ENCODE measurements at places on chromosomes 7 and 10.

GRCh38 chr7:99679032-99679399 is 780 bp downstream of the CYP3A5 start:
- no peak for DNase-seq

- peak; percentile 28 for DNase-seq
These were observed 117.1 kb downstream of the DYNC2I1 start for GRCh38 chr7:158973440-158973839.

DNA sequence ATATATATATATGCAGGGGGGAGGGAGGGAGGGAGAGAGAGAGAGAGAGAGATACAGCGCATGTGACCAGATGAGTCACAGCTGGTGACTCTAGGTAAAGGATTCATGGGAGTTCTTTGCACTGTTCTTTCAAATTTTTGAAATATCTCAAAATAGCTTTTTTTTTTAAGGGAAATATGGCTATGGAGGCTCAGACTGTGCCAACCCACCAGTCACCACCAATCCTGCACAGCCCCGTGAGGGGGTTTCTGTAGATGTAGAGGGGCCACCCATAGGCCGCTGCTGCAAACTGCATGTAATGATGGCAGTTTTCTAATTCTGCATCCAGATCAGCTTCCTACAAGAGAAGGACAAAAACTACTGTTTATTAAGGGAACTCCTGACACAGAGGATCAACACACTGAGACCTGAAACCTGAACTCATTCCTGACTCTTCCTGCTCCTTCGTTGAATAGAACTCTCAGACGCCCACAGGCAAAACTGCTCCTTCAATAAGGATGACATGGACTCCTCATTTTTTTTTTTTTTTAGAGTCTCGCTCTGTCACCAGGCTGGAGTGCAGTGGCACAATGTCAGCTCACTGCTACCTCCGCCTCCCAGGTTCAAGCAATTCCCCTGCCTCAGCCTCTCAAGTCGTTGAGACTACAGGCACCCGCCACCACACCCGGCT is 17.3 kb downstream of the DAGLB start:
- no peak for DNase-seq

GRCh38 chr10:44466236-44466635 is 81.3 kb upstream of the CXCL12 start:
- no peak for DNase-seq

DNA sequence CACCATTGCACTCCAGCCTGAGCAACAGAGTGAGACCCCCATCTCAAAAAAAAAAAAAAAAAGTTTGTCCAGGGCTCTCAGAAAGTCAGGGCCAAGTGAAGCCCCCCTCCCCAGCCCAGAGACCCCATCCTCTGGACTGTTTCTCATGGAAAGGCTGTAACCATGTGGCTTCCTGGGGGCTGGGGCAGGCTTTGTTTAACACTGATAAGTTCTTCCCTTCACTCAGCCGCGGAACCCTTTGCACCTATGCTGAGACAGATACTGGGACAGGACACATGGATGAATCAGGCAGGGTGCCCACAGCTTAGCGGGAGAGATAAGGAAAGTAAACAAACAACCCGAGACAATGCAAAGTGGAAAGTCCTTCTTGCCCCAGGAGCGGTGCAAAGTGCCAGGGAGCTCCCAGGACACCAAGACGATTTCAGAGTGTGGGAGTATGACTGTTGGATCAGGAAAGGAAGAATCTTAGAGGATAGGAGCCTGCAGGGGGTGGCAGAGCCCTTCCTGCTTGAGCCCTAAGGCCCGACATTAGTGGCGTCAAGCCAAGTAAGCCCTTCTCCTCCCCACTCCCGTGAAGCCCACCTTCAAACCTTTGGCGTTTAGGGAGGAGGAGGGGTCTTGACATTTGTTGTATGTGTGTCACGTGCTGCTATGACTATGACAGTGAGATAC is 11.6 kb downstream of the MLXIPL start:
- no peak for DNase-seq

DNA sequence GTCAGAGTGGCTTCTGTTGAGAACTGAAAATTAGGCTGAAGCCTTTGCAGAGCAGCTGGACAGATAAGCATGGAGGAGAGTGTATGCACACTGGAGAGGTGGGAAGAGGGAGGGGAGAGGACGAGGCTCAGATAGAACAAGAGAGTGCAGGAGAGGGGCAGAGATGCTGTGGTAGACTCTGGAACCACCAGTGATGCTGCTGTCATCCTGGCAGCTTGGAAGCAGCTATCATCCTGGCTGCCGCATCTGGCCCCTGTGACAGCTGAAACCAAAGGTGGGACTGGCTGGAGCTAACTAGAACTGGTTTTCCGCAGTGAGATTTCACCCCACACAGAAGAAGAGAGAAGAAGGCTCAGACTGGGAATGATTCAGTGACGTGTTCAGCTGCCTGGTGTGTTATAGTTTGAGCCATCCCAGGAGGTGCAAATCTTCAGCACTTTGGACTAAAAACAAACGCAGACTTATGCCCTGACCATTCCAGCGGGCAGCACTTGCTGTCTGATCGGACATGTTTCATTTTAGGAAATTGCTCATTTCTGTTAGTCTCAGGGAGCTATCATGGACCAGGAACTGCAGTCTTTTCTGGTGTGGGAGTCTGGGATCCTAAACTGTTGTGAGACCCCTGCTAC is 38.4 kb downstream of the EEPD1 start:
- no peak for DNase-seq

GRCh38 chr7:150568714-150569113 is 1.5 kb downstream of the GIMAP4 start:
- DNase-seq: no peak

- no peak for DNase-seq
These were observed 282.1 kb downstream of the CXCL12 start for GRCh38 chr10:44102726-44103255.

GRCh38 chr7:85719981-85720953 is 533.4 kb upstream of the SEMA3D start:
- DNase-seq: no peak

GRCh38 chr7:130365511-130366441 is 14.5 kb upstream of the CPA1 start:
- DNase-seq: no peak

- no peak for DNase-seq
These were observed 860 bp upstream of the WDR86 start for GRCh38 chr7:151410405-151411390.

DNA sequence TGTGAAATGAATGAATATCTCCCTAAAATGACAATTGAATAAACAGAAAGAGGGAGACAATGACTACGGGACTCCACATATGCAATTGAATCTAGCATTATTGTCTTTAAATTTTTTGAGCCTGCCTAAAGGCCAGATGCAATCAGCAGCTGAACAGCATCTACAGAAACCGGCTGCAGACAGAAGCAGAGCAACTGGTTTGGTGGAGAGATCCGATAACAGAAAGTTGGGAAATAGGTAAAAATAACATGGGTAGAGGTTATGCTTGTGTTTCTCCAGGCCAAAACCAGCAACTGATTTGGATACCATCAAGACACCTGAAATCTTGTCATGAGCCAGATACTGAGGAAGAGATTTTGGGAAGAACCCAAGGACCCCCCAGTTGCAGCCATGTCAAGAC is 146.6 kb downstream of the ZNF33B start:
- no peak for DNase-seq

GRCh38 chr10:1650542-1651269 is 86.6 kb downstream of the ADARB2 start:
- no peak for DNase-seq

GRCh38 chr10:48748573-48748972 is 63.9 kb downstream of the WDFY4 start:
- DNase-seq: no peak

DNA sequence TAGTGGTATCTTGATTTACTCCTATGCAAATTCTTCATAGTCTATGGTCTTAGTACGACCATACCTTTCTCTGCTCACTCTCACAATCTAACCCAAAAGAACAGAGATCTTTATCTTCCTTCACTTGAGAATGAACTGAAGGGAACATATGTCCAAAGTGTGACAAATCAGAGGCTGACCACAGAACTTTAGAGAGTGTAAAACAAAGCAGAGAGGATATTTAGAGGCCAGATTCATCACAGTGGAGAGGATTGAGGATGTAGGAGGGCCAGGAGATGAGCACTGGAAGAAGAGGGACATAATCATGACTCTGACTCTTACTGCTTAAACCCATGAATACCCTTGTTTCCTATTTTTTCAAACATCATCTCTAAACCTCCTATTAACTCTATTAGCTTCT is 935.3 kb upstream of the PHF14 start:
- DNase-seq: no peak

DNA sequence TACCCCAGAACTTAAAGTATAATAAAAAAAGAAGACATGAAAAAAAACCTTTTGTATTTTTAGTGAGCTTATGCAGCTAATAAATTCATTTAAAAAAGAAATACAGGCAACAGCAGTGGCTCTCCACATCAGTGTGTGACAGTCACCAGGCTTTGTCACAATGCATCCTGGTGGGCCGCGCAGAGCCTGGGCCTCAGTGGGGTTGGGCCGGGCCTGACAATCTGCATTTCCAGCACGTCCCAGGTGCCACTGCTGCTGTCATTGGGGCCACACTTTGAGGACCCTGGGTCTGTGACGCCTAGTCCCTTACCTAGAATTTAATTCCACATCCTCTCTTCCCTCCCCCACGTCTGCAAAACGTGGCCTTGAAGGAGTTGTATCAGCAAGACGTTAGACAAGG is 284.5 kb downstream of the ADARB2 start:
- no peak for DNase-seq

- DNase-seq: no peak
These were observed 144.0 kb downstream of the PLCE1 start for GRCh38 chr10:94137747-94138146.

- DNase-seq: no peak
These were observed 101.5 kb downstream of the ORC5 start for GRCh38 chr7:104106108-104106905.

DNA sequence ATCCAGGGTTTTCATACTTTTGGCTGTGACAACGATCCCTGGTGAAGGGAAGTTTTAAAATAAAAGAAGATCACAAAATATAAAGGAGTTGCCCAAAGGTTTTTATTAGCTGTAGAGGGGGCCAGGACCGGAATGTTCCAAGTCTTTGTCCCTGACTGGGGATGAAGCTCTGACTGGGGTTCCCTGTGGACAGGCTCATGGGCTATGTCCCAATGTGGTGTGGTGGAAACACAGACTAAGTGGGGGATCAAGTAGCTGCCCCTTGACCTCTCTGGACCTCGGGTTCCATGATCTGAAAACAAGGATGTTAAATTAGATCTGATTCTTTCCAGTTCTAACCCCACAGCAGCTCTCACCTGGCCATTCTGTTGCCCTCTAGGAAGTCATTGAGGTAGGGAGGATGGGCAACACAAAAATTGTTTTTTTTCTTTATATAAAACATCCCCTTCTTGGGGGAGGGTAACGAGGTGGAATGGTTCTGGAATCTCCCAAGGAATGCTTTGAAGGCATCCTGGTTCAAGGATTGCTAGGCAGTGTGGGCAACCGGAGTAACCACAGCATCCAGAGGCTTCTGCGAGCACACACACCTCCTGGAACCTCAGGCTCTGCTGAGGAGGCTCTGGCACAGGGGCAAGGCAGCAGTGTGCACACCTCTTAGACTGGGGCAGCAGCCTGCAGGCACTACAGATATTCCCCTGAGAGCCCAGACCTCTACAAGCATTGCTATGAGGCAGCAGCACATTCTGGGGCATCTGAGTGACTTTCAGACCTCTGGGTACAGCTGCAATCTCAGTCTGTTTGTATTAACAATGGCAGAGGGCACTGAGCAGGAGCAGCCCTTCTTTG is 21.4 kb upstream of the CRYGN start:
- DNase-seq: no peak

DNA sequence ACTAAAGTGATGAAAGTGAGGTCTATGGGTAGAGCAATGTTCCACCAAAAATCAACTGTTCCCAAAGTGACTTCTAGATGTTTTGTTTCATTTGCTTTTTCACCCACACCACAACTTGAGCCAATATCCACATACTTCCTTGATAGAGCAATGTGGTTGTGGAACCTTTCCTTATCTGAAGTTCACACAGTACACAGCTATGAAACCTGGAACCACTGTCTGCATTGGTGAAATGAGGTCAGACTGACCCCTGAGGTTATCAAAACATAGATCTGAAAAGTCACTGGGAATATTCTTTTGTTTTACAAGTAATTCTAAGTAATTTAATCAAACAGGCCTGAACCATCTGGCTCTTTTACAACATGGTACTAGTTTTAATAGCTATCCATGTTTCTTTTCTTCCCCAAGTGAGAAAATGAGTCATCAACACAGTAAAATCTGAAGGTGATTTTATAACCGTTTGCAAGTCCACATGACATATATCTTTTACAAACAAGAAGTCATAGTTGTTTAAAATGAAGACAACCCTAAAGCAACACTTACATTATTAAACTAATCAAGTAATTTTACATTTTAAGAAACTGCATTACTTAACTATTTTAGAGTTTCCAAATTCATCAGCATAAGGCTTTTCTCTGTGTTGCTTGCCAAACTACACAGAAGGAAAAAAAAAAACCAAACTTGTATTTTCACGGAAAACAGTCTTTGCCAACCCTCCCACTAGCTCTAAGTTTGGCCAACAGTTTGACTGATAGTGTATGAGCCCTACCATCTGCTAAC is 80.3 kb downstream of the LRRC17 start:
- no peak for DNase-seq

GRCh38 chr7:36438211-36438610 is 48.5 kb downstream of the ANLN start:
- DNase-seq: no peak

- DNase-seq: no peak
These were observed 5.8 kb upstream of the PDCD4 start for GRCh38 chr10:110865809-110866482.
